Articular chondrocyte of knee joint (primary cell): ENCODE measurements at places on chromosomes 1 and 21. TPM values are rescaled to one million over a fixed set of nuclear protein-coding genes. Genes with fewer than 3 reads are reported as not detected.

PRAMEF8 gene
- total RNA-seq, result not detected in 2 replicates

RHEX gene
- not detected in 2 replicates for total RNA-seq

PLPPR5 gene
- not detected in 2 replicates for total RNA-seq

DISP1 gene
- total RNA-seq, result 7.2 and 7.4 TPM in 2 replicates

KRTAP7-1 gene
- not detected in 2 replicates for total RNA-seq

PRKAA2 gene
- 1.6 and 2.5 TPM in 2 replicates for total RNA-seq

HSD3B1 gene
- not detected in 2 replicates for total RNA-seq

SPATA6 gene
- 11.0 and 15.1 TPM in 2 replicates for total RNA-seq

OR2T33 gene
- not detected in 2 replicates for total RNA-seq

OLIG2 gene
- not detected in 2 replicates for total RNA-seq

TMEM51 gene
- 0.78 and 1.8 TPM in 2 replicates for total RNA-seq

ASTN1 gene
- total RNA-seq, result under 0.01 TPM in 1 of 2 replicates, not detected in the other

WNT4 gene
- total RNA-seq, result not detected in 2 replicates

TNFRSF25 gene
- total RNA-seq, result 1.2 and 2.8 TPM in 2 replicates

SYT2 gene
- under 0.01 and 0.11 TPM in 2 replicates for total RNA-seq

SLC1A7 gene
- total RNA-seq, result under 0.01 and 0.11 TPM in 2 replicates

LIPI gene
- not detected in 2 replicates for total RNA-seq

TMEM82 gene
- total RNA-seq, result not detected in 2 replicates

RAB7B gene
- 11.6 and 19.9 TPM in 2 replicates for total RNA-seq

OR2L5 gene
- total RNA-seq, result 0.13 TPM in 1 of 2 replicates, not detected in the other

STMN1 gene
- total RNA-seq, result 65.1 and 98.2 TPM in 2 replicates

ERICH3 gene
- not detected in 2 replicates for total RNA-seq
